ENCODE measurements at places on chromosomes 7 and 10.

DNA sequence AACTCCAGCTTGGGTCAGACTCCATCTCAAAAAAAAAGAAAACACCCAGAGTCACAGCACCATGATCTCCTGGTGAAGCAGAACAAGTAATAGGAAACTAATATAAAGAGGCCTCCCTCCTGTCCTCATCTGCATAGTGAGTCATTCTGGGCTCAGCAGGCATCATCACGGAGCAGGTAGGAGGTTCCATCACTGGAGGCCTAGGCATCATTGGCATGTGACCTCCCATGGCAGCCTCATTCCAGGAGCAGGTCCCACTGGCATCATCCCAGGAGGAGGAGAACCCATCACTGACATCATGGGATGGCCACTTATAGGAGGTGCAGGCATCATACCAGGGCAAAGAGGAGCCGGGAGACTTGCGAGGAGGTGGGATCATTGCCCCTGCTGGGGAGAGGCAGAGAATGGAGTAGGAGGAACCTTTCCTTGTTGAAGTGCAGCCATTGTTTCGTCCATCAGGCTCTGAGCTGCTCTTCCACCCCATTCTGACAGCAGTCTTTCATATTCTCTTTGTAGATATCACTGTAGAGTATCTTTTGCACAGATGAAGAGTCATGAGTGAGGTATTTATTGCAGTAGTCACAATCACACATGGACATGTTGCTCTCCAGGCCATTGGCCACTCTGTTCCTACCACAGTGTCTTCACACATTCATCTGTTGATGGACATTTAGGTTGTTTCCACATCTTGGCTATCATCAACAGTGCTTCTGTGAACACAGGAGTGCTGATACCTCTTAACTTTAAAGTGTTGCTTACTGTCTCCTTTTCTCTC is 73.8 kb downstream of the OSBPL3 start:
- DNase-seq: no peak

DNA sequence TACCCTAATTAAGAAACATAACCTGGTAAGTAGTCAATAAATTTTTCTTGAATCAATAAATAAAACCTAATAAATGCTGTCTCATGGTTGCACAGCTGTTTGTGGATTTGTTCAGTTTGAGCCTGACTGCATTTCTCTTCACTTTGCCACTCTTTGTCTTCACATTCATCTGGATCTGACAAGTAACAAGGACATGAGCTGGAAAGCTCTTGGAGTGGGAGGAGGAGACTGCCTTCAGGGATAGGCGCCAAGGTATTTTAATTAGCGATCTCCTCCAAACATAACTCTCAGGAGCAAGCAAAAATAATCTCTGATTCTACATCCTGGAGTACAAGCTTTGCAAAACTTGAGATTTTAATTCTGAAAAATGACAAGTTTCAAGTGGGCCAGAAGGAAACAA is 251.0 kb downstream of the BMPER start:
- DNase-seq: no peak

DNA sequence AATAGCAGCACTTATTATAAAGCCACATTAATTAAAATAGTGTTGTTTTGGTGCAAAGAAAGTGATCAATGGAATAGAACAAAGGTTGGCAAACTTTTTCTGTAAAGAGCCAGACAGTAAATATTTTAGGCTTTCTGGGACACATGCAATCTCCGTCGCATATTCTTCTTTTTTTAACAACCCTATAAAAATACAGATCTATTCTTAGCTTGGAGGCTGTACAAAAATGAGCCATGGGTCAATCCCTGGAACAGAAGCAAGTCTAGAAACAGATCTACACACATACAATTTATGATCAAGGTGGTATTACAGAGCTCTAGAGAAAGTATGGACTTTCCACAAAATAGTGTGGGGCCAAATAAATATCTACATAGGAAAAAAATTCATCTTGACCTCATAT is 71.8 kb downstream of the ARHGAP21 start:
- DNase-seq: no peak

DNA sequence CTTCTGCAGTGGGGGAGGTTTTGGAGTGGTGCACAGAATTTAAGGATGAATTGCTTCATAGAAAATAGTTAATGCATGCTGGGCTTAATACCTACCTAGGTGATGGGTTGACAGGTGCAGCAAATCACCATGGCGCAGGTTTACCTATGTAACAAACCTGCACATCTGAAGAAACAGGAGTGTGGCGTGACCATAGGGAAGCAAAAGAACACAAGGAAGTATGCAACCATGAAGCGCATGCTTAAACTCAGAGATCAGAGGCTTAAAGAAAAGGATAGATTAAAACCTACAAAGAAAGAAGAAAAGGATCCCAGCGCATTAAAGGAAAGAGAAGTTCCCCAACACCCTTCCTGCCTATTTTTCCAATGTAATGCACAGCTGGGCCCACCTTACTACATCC is 22.0 kb downstream of the CCDC126 start:
- DNase-seq: no peak

- DNase-seq: no peak
Observed at GRCh38 chr10:128036746-128037543, 89.3 kb downstream of the MKI67 start.

GRCh38 chr7:29424295-29424983 is 139.2 kb upstream of the PRR15 start:
- no peak for DNase-seq

- DNase-seq: no peak
Observed at GRCh38 chr7:28958235-28958979, at the start of gene TRIL. TSS of gene TRIL (minus strand) at chr7:28958330. CDS start at chr7:28958046, 284 bp downstream.

GRCh38 chr10:93235686-93236085 is 162.0 kb downstream of the CYP26A1 start:
- no peak for DNase-seq

DNA sequence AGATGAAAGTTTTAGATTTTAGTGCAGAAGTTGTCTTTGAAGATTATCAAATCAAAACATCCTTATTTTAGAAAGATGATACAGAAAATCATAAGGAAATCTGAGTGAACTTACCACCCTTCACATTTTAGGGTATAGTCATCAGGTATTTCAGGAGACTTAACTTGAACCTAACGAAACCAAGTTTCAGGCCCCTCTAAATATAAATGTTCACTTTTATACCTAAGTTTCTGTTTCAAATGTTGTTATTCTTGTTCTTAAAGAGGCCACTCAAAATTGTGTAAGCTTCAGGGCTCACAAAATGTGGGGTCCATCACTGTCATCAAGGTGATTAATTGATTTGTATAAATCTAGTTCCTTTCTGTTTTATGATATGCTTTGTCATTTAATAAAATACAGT is 216.2 kb downstream of the KIAA1217 start:
- DNase-seq: no peak

DNA sequence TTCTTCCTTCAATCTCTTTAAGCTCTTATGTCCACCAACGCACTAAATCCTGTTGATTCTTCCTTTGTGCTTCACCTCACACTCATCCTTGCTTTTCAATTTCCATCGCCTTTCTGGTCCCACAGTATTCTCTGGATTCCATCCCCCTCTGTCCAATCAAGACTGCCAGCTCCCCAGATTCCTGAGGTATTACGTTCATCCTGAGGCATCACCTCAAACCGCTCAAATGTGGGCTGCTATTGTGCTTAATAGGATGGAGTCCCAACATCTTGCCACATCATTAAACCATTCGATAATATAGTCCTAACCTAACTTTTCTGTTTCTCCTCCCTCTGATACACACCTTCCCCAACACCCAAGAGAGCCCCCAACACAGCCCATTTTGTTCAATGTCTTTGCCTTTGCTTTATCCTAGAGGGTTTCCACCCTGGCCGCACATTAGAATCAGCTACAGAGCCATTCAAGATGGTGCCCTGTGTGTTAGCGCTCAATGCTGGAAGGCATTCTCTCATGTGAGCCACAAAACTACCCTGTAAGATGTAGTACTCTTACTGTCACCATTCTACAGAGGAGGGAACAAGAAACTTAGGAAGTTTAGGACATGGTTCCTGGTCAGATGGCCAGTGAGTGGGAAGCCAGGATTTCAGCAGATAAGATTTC is 79.5 kb upstream of the LEP start:
- no peak for DNase-seq

DNA sequence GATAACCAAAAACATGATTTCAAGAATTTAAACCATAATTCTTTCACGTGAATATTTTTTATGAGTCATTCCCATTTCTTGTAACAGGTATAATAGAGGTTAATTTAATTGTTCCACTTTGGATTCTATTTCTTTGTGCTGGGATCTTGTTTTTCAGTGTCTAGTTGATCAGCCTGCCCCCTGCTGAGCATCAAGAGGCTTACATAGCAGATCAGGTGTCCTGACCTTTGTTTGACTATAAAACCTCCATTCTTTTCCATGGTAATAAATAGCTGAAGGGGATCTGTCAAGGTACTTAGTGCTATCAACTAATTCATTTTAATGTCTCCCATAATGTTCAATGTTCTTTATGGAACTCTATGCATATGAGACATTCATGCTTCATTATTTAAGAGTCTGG is 4.9 kb downstream of the COL17A1 start:
- DNase-seq: no peak

- no peak for DNase-seq
Observed at GRCh38 chr7:149616898-149617297, 119.3 kb upstream of the ZNF746 start.

- no peak for DNase-seq
Observed at GRCh38 chr7:80790877-80791276, 128.0 kb downstream of the SEMA3C start.

DNA sequence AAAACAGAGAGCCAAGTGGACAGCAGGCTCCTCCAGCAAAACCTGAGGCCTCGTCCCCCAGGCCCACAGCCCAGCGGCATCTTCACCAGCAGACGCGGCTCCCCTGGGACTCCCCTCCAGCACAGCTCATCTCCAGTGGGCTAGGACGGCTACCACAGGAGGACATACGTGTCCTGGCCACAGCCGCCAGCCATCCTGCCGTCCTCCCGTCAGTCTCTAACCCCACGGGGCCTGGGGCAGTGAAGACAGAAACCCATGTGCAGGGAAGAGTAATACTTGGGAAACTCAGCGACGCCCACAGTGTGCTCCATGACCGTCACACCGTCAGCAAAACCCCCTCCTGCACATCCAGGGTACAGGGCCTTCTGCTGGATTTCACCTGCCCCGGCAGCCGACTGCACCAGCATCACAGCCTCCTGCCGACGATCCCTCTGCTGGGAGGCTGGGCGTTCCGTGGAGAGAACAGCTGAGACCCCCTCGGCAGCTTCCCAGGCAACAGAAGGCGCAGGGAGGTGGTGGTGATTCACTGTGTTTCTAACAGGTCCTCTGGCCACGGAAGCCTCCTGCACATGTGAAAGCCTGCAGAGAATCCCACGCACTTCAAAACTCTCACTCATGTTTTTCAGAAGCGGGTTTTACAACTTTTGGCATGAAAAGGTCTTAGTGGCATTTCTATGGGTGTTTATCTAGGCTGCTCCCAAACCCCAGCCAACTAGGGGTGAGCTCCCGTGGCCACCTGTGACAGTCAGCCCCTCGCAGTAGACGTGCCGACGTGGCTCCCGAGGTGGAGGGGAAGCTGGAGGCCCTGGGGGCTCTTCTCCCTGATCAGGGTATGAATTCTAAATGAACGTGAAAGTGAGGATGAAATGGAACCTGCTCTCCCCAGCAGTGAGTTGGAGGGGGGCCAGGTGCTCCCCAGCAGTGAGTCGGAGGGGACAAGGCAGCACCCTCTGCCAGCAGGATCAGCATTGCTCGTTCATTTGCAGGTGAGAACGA is 513.5 kb downstream of the PTPRN2 start:
- DNase-seq: no peak

GRCh38 chr10:27723436-27723835 is 22.2 kb downstream of the MKX start:
- no peak for DNase-seq

DNA sequence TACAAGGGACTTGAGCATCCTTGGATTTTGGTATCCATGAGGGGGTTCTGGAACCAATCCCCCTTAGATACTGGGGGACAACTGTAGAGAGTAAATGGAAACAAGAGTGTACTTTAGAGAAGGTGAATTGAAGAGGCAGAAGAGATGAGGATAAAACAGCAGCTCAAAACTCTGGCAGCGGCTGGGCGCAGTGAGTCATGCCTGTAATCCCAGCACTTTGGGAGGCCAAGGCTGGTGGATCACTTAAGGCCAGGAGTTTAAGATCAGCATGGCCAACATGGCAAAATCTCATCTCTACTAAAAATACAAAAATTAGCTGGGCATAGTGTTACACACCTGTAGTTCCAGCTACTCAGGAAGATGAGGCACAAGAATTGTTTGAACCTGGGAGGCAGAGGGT is 218.7 kb downstream of the GALNT17 start:
- no peak for DNase-seq

- DNase-seq: no peak
Observed at GRCh38 chr10:36817898-36818297, 307.5 kb upstream of the ANKRD30A start.

- no peak for DNase-seq
Observed at GRCh38 chr10:8511026-8511425, 456.5 kb downstream of the GATA3 start.

DNA sequence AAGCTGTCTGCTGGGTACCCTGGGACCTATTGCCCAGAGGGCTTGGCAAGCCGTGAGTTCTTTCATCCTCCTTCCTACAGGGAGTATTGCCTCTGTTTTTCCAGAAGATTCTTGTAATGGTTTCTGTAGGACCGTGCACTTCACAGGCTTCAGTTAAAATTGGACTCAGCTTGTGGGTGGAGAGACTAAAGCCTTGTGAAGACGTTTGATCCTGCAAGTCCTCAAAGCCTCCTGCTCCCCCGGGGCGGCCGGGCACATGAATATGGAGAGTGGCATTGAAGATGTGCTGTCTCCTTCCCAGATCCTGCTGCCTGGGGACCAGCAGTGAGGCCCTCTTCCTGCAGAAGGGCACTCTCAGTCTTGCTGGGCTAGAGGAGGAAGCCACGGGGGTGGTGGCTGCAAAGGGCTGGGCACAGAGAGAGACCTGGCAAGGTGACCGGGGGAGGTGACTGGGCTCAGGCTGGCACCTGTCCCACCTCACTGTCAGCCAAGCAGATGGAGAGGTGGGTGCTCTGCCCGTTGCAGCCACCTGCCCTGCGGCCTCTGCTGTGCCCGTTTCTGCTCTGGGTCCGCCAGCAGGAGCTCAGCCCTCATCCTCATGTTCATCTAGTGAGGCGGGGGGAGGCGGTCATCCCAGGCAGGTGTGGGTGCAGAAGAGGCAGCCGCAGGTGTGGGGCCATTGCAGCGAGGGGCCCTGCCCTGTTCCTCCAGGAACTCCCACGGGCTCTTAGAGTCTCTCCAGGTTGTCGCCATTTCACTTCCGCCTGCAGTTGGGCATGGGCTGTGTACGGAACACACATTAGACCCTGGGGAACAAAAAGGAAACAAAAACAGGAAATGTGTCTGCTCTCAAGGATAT is 55.7 kb downstream of the TMEM209 start:
- no peak for DNase-seq

- no peak for DNase-seq
Observed at GRCh38 chr7:92750447-92750839, 85.9 kb downstream of the CDK6 start.

GRCh38 chr10:100939763-100940344 is 27.1 kb downstream of the SLF2 start:
- DNase-seq: no peak

GRCh38 chr7:2700141-2700850 is 12.3 kb downstream of the AMZ1 start:
- no peak for DNase-seq

DNA sequence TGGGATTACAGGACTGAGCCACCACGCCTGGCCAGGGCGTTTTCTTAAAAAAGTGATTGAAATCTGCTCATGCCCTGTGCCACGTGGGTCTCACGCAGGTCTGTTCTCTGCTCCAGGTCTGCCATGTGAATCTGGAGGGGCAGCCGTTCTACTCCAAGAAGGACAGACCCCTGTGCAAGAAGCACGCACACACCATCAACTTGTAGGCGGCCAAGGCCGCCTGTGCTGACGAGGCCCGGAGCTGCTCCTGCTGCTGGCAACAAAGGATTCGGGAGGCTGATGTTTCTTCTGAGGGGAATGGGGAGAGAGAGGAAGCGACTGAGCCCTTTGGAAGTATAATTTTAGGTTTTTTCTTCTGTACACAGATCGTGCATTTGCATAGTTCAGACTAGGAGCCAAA is 23.6 kb upstream of the BMPR1A start:
- no peak for DNase-seq
